ENCODE measurements at places on chromosomes 3 and 15.

GRCh38 chr3:185763347-185764005 is 61.4 kb downstream of the IGF2BP2 start:
- H3K4me1 ChIP-seq, result no peaks in the 10 kb centered on the region
- H3K36me3 ChIP-seq, result no peaks in the 10 kb centered on the region
- H3K27ac ChIP-seq, result no peak overlapping the region
- no peak for DNase-seq
- no peak overlapping the region for H3K4me3 ChIP-seq
- peaks cover 37% of the 10 kb centered on the region for H3K27me3 ChIP-seq

- H3K27me3 ChIP-seq, result peaks cover 7% of the 10 kb centered on the region
- no peak overlapping the region for H3K27ac ChIP-seq
- no peak overlapping the region for H3K4me3 ChIP-seq
- no peaks in the 10 kb centered on the region for H3K4me1 ChIP-seq
- no peak for DNase-seq
- no peaks in the 10 kb centered on the region for H3K36me3 ChIP-seq
Measured at GRCh38 chr15:53569751-53570480, 189.5 kb downstream of the WDR72 start.

- no peaks in the 10 kb centered on the region for H3K27me3 ChIP-seq
- no peak overlapping the region for H3K4me3 ChIP-seq
- H3K36me3 ChIP-seq, result no peaks in the 10 kb centered on the region
- no peak overlapping the region for H3K27ac ChIP-seq
Measured at GRCh38 chr3:49454458-49454857, 15.6 kb upstream of the DAG1 start.

DNA sequence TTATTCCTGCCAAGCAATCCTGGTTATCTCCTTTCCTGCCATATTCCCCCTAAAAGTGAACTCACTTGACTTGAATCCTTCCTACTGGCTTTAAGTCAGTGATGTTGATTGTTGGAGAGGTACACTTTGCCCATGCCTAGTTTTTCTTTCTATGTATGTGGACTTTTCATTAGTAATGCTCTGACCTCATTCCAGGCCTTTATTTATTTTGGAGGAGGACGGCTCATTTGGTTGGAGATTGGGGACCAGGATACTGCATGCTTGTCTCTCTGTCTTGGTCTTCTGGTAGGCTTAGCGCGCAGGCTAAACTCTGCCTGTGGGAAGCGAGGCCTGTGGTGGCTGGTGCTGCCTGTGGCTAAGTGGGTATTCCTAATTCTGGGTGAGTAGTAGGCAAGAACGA is 29.1 kb upstream of the MTMR10 start:
- no peaks in the 10 kb centered on the region for H3K27me3 ChIP-seq
- no peak for DNase-seq
- H3K36me3 ChIP-seq, result no peaks in the 10 kb centered on the region
- H3K4me1 ChIP-seq, result no peaks in the 10 kb centered on the region
- no peak overlapping the region for H3K27ac ChIP-seq

GRCh38 chr3:81445712-81446111 is 315.7 kb downstream of the GBE1 start:
- H3K36me3 ChIP-seq, result no peaks in the 10 kb centered on the region
- H3K27me3 ChIP-seq, result no peaks in the 10 kb centered on the region
- H3K4me1 ChIP-seq, result no peaks in the 10 kb centered on the region
- H3K4me3 ChIP-seq, result no peak overlapping the region
- no peak overlapping the region for H3K27ac ChIP-seq

GRCh38 chr15:49412797-49413196 is 10.2 kb upstream of the FGF7 start:
- no peak for DNase-seq
- H3K36me3 ChIP-seq, result peaks cover 2% of the 10 kb centered on the region
- peaks cover 18% of the 10 kb centered on the region for H3K27me3 ChIP-seq
- H3K4me3 ChIP-seq, result no peak overlapping the region

- H3K4me3 ChIP-seq, result no peak overlapping the region
- no peaks in the 10 kb centered on the region for H3K27me3 ChIP-seq
- no peak for DNase-seq
- H3K4me1 ChIP-seq, result no peaks in the 10 kb centered on the region
- H3K36me3 ChIP-seq, result peaks cover 10% of the 10 kb centered on the region
- no peak overlapping the region for H3K27ac ChIP-seq
Measured at GRCh38 chr3:4322635-4323034, 19.5 kb downstream of the SETMAR start.

DNA sequence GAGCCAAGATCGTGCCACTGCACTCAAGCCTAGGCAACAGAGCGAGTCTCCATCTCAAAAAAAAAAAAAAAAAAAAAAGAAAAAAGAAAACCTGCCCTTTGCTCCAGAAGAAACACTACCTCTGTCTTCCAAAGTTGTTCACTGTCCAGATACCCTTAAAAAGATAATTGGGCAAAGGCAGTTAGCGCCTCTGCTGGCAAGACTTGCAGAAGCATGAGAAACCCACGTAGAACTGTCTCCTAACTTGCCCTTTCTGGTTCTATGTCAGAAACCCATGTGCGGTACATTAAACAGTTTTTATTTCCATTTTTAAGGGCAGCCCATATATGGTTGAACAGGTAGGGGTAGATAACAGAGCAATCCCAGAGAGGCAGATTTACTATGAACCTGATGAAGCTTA is 1026.4 kb downstream of the ROBO2 start:
- DNase-seq, result no peak
- H3K36me3 ChIP-seq, result no peaks in the 10 kb centered on the region
- H3K27ac ChIP-seq, result no peak overlapping the region
- no peaks in the 10 kb centered on the region for H3K27me3 ChIP-seq
- no peaks in the 10 kb centered on the region for H3K4me1 ChIP-seq

- DNase-seq, result no peak
- H3K27ac ChIP-seq, result no peak overlapping the region
- H3K27me3 ChIP-seq, result no peaks in the 10 kb centered on the region
- no peak overlapping the region for H3K4me3 ChIP-seq
- H3K4me1 ChIP-seq, result no peaks in the 10 kb centered on the region
- H3K36me3 ChIP-seq, result no peaks in the 10 kb centered on the region
Measured at GRCh38 chr3:176785171-176785570, 412.1 kb downstream of the TBL1XR1 start.

GRCh38 chr3:140588558-140588957 is 89.3 kb upstream of the TRIM42 start:
- peaks cover 14% of the 10 kb centered on the region for H3K27me3 ChIP-seq
- no peaks in the 10 kb centered on the region for H3K4me1 ChIP-seq
- no peak for DNase-seq
- H3K36me3 ChIP-seq, result no peaks in the 10 kb centered on the region
- no peak overlapping the region for H3K27ac ChIP-seq
- H3K4me3 ChIP-seq, result no peak overlapping the region

- H3K4me1 ChIP-seq, result peaks cover 17% of the 10 kb centered on the region
- H3K36me3 ChIP-seq, result no peaks in the 10 kb centered on the region
- no peaks in the 10 kb centered on the region for H3K27me3 ChIP-seq
- no peak overlapping the region for H3K27ac ChIP-seq
Measured at GRCh38 chr3:32278714-32279113, 40.2 kb downstream of the CMTM8 start.

- no peak overlapping the region for H3K4me3 ChIP-seq
- H3K27me3 ChIP-seq, result no peaks in the 10 kb centered on the region
- no peaks in the 10 kb centered on the region for H3K4me1 ChIP-seq
- no peak for DNase-seq
- no peaks in the 10 kb centered on the region for H3K36me3 ChIP-seq
Measured at GRCh38 chr3:145219355-145220235, 941.4 kb downstream of the PLOD2 start.

DNA sequence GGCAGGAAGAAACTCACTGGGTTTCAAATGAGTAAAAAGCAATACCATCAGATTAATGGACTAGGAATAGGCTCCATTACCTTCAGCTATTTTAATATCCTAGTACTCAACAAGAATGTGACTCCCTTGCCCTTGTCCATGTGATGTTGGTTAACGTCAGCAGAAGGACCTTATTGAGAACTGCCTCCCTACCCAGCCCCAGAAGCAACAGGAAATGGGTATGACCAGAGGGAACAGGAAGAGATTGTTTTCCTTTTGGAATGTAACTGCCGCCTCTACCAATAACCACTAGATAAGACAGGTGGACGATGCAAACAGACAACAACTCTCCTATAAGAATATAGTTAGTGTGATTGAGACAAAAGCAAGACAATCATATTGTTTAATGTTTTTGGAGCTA is 10.4 kb upstream of the MME start:
- no peaks in the 10 kb centered on the region for H3K27me3 ChIP-seq
- no peaks in the 10 kb centered on the region for H3K36me3 ChIP-seq
- H3K27ac ChIP-seq, result no peak overlapping the region
- H3K4me1 ChIP-seq, result no peaks in the 10 kb centered on the region
- no peak for DNase-seq

DNA sequence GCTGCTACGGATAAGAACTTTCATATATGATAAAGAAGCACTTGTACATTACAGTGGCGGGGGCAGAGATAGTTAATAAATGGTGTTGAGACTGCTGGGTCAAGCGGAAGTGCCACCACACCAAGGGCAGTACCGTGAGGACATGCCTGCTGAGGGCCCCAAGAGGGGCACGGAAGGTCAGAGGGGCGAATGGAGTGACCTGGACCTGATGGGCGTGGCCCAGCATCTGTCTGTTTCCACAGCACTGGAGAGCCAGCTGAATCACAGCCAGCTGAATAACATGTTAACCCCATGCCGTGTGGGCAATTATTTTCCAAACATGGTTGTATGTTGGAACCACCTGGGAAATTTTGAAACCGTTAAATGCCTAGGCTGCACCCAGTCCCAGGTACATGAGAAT is 37.2 kb downstream of the ANKDD1A start:
- no peaks in the 10 kb centered on the region for H3K36me3 ChIP-seq
- DNase-seq, result no peak
- no peak overlapping the region for H3K4me3 ChIP-seq
- H3K27me3 ChIP-seq, result no peaks in the 10 kb centered on the region
- no peak overlapping the region for H3K27ac ChIP-seq
- no peaks in the 10 kb centered on the region for H3K4me1 ChIP-seq

Data from activated T-cell treated with anti-CD3 and anti-CD28 coated beads, Interleukin-2, amount 50 U/mL, for 72 hours (primary cell).